ENCODE measurements at places on chromosomes 5 and 9. TPM values are rescaled to one million over a fixed set of nuclear protein-coding genes. Genes with fewer than 3 reads are reported as not detected.

The FGF1 gene
- total RNA-seq = 5.8 TPM

- no peak for DNase-seq
Observed at GRCh38 chr5:4717446-4717845, 422.7 kb upstream of the ADAMTS16 start.

GRCh38 chr5:102718819-102719218 is 36.3 kb upstream of the PAM start:
- DNase-seq = peak; percentile 20

DNA sequence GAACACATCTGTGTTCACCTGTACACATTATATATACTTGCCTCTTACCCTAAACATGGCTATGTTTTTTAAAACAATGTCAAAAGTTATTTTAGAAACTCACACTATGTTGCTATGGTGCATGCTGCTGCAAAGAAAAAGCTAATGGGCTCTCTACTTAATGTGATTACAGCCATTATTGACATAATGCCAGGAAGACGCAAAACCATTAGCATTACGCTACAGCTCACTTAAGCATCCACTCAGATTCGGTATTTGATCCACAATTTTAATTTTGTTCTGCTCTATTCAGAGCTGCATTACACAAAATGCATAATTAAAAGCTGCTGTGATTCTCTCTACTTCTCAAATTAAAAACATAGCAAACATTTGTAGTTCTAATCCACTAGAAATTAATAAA is 395.2 kb downstream of the BNC2 start:
- no peak for DNase-seq

- no peak for DNase-seq
Observed at GRCh38 chr9:86707932-86708510, 239.3 kb downstream of the GAS1 start.

The QRFP gene
- total RNA-seq = not detected

DNA sequence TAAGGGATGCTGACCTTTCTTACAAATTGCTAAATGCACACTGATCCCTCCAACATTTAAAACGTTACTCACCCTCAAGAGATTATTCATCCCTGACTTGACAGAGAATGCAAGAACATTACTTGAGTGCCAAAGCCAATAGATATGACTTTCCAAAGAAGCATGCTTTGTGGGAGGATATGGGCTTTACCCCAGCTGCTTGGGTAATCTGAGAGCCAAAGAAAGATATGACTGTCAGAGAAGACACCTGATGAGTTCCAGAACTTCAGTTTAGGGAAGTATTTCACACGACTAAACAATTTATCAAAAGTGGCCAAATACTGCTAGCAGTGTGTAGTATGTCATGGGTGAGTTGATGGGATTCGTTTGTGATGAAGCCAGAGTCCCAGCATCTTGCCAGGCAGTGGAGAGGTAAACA is 7.4 kb upstream of the SPDL1 start:
- peak; percentile 91 for DNase-seq

The PCDHB10 gene
- 2.8 TPM for total RNA-seq

Measured in LHCN-M2 (cell line).